G401 (cell line): ENCODE measurements at places on chromosomes 1 and 21.
A peak's percentile ranks its signal among the peaks of the same experiment; 100 is the strongest.

- no peak for DNase-seq
Measured at GRCh38 chr1:9699361-9699760, 47.8 kb downstream of the PIK3CD start.

- no peak for DNase-seq
Measured at GRCh38 chr1:76227621-76228020, 153.1 kb downstream of the ST6GALNAC3 start.

GRCh38 chr1:82110366-82111254 is 309.9 kb downstream of the ADGRL2 start:
- DNase-seq, result no peak

GRCh38 chr1:172177849-172178248 is 242.6 kb upstream of the C1orf105 start:
- no peak for DNase-seq

DNA sequence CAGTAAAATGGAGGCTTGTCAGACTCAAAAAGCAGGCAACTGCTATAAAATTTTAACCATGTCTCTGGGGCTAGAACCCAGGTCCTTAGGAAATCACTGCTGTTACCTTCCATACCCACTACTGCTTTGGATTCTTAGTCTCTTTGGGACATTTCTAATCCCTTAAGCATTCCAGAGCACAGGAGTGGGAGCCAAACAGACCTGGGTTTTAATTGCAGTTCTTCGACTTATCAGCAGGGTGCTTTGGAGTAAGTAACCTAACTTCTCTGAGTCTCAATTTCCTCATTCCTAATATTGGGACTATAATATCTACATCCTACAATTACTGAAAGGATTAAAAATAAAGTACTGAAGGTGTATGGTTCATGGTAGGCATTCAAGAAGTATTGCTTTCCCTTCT is 161.0 kb upstream of the BEND5 start:
- no peak for DNase-seq

DNA sequence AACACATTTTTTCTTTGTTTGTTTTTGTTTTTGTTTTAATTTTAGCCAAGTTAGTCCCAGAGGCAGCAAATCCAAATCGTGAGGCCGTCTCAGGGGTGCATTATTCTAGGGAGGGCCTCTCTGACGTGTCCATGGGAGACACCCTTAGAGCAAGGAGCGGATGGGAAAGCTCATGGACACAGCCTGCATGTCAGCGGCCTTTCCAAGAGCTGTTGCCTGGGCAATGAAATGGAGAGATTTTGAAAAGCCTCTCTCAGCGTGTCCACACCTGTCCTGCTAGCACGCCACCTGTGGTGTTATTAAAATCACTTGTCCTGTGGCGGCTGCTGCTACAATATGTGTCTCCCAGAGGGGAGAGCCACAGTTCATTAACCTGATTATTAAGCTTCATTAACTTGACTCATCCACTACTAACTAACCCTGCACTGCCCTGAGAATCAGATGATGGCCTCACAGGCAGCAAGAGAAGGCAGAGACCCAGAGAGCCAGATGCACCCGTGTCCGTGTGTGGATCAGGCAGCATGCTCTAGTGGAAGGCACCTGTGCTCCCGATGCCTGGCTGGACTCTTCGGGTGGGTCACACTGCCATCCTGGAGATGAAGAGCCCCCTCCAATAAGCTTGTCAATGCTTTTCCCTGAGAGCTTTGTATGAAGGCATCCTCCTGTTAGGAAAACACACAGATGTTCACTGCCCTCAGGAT is 133.3 kb downstream of the PGBD5 start:
- DNase-seq, result peak; percentile 93

DNA sequence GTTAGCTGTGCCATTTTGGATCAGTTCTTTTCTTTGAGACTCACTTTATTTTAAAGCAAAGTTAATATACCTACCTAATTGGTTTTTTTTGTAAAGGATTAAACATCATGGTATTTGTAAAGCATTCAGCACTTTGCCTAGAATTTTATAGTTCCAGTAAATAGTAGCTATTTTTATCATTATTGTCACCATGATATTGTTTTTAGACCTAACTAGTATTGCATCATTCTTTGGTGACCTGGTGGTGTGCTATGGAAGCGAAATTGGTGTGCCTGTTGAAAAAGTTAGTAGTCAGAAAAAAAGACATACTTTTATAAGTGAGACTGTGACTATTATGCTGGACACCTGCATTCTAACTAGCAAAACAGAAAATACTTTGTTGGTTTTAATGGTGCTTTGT is 81.0 kb downstream of the NFIA start:
- DNase-seq, result no peak

DNA sequence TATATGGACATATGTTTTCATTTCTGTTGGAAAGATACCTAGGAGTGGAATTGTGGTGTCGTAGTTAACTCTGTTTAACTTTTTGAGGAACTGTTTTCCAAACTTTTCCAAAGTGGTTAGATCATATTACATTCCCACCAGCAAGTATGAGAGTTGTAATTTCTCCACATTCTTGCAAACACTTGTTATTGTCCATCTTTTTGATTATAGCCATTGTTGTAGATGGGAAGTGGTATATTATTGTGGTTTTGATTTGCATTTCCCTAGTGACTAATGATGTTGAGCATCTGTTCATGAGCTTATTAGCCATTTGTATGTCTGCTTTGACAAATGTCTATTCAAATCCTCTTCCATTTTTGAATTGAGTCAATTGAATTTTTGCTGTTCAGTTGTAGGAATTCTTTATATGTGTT is 19.8 kb downstream of the CAMTA1 start:
- no peak for DNase-seq

GRCh38 chr1:26922901-26923300 is 1.4 kb downstream of the NUDC start:
- DNase-seq, result no peak

- DNase-seq, result no peak
Measured at GRCh38 chr1:94803517-94804441, 16.4 kb upstream of the SLC44A3 start.

- no peak for DNase-seq
Measured at GRCh38 chr1:145901312-145902021, 8.4 kb downstream of the ITGA10 start.

DNA sequence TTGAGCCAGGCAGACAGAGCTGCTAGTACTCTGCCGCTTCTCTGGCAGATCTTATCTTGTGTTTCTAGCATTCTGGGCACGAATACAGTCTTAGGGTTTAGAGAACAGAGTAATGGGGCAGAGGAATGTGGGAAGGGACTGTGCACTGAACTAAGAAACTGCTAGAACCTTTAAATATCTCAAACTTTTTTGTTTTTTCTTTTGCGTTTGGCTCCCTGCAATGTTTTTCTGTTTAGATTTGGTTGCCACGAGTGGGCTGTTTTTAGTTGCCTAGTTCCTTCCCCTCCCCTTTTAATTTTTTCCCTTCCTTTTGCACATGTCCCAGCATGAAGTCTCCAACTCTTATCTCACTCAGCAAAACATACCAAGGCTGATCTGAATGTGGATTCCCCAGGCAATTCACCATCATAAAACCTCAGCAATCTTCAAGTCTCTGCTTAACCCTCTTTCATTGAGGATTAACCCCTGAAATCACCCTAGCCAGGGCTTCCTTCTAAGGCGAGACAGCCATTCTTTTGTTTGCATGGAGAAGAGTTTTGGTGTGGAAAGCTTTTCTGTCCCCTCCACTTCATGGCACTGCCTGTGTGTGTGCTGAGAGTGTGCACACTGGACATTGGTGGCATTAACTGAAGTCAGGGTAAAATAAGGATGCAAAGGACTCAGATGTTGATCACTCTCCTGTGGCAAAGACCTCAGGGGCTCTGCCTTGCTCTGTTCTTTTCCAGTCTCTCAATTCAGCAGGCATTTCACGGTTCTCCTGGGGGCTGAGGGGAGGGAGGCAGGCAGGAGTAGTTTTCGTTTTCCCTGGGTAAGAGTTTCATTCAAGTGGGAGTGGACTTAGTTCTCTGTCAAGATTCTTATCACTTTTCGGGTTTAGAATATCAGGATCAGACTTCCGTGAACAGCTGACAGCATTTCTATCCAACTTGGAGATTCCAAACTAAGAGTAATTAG is 2.8 kb upstream of the ATF3 start:
- DNase-seq, result no peak
